ENCODE measurements at places on chromosomes 11 and 22. TPM values are rescaled to one million over a fixed set of nuclear protein-coding genes. Genes with fewer than 3 reads are reported as not detected.

DDIAS gene
- 0.74 TPM for total RNA-seq

KCNK4 gene
- total RNA-seq = not detected

PANX3 gene
- not detected for total RNA-seq

TYR gene
- total RNA-seq = not detected

OR5A1 gene
- not detected for total RNA-seq

C11orf65 gene
- 0.64 TPM for total RNA-seq

MAPK11 gene
- total RNA-seq = 6.4 TPM

SMC1B gene
- total RNA-seq = not detected

RIC3 gene
- total RNA-seq = 18.3 TPM

CDC42BPG gene
- total RNA-seq = 0.71 TPM

OR5B21 gene
- total RNA-seq = not detected

SLC35F2 gene
- total RNA-seq = 2.9 TPM

THRSP gene
- 7.3 TPM for total RNA-seq

LDLRAD3 gene
- total RNA-seq = 3.5 TPM

MIOX gene
- not detected for total RNA-seq

ZC3H7B gene
- 42.9 TPM for total RNA-seq

SCN2B gene
- 4.3 TPM for total RNA-seq

SHANK3 gene
- 27.2 TPM for total RNA-seq

PHF21B gene
- total RNA-seq = 1.3 TPM

SNX32 gene
- not detected for total RNA-seq

ZBED4 gene
- 3.9 TPM for total RNA-seq

MS4A14 gene
- total RNA-seq = 0.62 TPM

MB gene
- total RNA-seq = 10,222 TPM

ADAMTS15 gene
- 30.0 TPM for total RNA-seq

OR4D5 gene
- not detected for total RNA-seq

ZBTB16 gene
- 61.5 TPM for total RNA-seq

RIMBP3C gene
- total RNA-seq = not detected

PVALB gene
- not detected for total RNA-seq

OR51G2 gene
- total RNA-seq = not detected

SCYL1 gene
- 59.9 TPM for total RNA-seq

FGF19 gene
- not detected for total RNA-seq
